ENCODE measurements at places on chromosomes 11 and 22.

DNA sequence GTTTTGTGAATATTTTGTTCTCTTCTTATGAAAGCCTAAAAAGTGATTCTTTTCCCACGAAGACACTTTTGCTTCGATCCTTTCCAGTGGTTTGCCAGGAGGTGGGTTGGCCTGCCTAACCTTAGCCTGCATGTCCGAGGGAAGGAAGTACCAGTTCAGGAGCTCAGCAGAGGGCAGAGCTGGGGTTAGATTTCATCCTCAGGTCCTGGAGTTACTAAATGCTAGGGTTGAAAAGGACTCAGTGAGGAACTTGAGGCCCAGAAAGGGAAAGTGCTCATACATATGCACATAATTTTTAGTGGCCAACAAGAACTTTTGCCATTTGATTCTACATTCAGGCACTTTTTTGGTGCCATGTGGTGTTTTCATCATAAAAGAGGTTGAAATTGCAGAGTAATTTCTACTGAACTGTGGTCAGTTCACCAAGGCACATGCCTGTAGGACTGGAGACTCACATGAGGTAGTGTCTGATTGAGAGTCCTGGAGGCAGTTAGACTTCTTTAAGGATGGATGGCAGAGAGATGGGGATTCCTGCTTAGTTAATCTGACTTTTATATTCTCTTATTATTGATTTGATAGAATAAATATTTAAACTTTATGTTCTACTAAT, 36.7 kb downstream of the NCAM1 start:
- no peak for DNase-seq

DNA sequence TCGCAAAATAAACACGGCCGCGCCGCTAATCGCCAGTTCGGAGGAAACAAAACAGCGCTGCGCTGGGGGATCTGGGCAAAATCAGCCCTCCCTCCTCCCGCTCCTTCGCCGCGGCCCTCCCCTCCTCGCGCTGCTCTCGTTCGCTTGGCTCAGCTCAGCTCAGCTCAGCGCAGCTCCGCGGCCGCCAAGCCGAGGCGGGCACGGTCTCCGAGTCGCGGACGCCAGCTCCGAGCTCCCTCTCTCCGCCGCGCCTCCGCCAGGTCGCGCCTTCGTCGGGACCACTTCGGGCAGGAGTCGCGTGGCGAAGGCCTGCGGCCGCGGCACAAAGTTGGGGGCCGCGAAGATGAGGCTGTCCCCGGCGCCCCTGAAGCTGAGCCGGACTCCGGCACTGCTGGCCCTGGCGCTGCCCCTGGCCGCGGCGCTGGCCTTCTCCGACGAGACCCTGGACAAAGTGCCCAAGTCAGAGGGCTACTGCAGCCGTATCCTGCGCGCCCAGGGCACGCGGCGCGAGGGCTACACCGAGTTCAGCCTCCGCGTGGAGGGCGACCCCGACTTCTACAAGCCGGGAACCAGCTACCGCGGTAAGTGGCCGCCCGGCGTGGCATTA, at the start of gene SPON1:
TSS of gene SPON1 (plus strand) at position 162 of the 607 bp plus-strand sequence. CDS start at position 344, 182 bp downstream.
- DNase-seq = no peak

- no peak for DNase-seq
These were observed 59.6 kb downstream of the AASDHPPT start for GRCh38 chr11:106137061-106137460.

DNA sequence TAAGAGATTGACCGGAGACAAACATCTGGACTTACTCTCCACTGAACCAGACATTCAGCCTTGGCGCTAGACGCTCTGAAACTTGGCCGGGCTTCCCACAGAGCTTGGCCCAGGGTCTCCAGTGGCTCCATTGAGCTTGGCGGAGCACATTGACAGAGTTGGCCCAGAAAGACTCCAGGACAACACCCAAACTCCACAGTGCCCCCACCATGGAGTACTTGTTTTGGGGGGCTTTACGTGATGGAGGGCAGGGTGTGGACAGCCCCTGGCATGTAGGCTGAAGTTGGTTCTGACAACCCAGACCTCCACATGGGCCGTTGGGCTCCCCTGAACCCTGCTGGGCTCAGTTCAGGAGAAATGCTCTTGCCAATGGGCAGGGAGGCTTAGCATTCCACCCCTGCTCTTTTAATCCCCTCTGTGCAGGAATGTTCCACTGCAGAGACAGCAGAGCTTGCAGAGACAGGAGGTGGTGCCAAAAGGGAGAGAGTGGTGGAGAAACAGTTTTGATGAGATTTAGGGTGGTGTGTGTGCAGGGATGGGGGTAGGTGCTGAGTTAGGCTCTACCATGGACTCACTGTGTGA, 102.4 kb upstream of the TIMP3 start:
- DNase-seq = no peak

- peak; percentile 68 for DNase-seq
These were observed 37.0 kb upstream of the DNAJB7 start for GRCh38 chr22:40898850-40899357.

DNA sequence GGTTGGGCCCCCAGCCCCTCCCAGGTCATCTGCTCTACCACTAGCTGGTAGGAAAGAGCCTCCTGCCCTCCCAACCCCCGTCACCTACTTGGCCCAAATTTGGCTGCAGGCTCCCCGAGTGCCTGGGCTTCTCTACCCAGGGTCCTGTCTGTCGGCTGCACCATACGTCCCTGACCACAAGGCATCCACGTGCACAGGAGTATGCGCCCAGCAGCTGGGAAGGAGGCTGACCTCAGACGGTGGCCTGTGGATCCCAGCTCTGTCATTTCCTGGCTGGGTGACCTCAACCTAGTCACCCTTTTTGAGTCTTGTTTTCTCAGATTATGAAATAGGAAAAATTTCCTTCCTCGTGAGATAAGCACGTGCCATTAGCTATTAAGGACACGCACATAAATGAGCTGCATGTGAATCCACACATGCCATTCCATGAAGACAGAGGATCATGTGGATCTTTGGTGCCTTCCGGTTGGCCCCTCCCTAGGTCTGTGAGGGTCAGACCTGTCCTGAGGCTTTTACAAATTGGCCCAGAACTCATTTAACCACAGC, 13.7 kb downstream of the CYB561A3 start:
- no peak for DNase-seq

DNA sequence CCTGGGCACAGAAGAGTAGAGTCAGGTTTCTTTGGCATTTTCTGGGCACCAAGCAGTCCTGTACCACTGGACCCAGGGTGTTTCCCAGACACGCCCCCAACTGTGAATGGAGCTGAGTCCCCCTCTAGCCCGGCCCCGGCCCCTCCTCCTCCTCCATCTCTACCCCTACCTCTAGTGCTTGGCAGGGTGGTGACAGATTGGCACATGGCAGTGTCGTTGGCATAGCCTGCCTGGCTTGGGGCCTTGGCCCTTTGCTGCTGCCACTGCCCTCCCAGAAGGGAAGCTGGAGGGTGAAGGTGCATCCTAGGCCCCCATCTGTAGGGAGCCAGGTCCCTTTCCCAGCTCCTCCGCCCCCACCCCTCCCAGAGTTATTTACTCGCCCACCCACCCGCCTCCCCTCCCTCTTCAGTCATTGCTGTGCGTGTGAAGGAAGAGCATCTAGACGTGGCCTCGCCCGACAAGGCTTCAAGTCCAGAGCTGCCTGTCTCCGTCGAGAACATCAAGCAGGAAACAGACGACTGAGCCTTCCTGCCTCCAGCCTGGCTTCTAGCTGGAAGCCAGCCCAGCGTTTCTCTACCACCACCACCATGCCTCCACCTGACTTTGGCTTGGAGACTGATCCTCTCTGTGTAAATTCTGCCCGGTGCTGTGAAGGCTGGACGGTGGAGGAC, 10.9 kb downstream of the CHADL start:
- DNase-seq = no peak

- DNase-seq = no peak
These were observed 614.6 kb downstream of the TBC1D22A start for GRCh38 chr22:47376901-47377505.

DNA sequence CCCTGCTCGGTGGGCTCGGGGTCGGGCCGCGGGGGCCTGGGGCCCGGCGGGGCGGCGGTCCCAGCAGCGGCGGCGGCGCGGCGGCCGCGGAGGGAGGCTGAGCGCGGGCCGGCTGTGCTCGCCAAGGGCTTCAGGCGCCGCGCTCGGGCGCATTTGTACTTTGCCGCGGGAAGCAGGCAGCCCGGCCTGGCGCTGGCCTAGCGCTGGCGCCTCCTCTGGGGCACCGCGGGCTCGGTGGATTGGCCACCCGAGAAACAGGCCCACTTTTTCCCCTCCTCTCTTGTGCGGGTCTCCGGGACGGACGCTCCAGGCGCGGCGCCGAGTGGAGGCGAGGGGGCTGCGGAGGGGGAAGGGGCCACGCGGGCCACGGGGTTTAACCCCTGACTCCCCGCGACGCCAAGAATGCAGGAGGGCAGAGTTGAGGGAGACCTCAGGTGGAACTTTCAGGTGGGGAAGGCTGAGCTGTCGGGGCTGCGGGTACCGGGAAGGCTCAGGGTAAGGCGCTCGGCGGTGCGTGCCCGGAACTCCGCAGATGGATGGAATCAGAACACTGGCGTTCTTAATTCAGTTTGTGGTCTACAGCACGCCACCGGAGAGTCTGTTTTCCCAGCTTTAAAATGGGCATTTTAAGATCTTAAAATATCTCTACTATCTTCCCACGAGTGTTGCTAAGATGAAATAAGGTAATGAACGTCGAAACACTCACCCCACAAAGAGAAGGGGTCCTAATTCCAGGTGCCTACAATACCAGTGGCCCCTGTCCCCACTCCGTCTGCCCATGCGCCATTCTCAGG, at the start of gene CHRDL2:
TSS of gene CHRDL2 (minus strand) at position 126 of the 794 bp plus-strand sequence. CDS start 538 bp downstream, outside the sequence.
- no peak for DNase-seq

DNA sequence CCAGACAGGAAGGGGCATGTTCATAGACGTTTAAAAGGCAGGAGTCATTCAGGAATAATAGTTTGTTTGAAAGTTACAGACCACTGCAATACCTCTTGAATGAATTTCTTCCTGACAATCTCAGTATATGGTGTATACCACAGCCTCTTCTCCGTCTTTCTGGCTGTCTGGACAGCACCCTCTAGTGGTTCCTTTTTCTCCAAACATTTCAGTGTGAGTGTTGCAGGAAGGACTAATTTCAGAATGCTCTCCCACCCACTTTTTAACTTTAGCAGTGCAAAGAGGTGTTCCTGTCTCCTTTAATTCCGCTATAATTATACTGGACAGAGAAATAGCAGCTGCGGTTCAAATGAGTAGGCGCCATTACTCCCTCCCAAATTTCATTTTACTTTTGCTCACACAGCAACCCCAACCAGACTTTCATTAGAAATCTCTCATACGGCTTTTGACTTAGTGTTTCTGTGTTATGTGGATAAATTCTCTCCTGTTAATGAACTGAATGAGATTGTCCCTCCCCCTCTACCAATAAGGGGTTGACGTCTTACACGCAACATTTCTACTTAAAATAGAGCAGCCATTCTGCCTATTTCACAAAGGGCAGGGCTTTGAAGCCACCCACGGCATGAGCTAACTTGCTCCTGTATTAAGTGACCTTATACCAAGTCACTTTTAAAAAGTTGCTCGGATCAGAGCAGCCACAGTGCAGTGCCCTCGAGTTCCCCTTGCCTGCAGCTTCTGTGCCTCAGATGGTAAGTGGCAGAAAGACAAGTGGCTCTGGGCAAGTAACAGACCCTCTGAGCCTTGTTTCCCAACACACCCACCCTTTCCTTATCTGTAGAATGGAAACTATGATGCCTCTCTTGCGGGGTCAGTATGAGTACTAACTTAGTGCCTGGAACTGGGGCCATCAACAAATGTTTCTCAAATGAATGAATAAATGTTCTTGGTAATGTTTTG, 368.6 kb downstream of the OPCML start:
- peak; percentile 62 for DNase-seq

DNA sequence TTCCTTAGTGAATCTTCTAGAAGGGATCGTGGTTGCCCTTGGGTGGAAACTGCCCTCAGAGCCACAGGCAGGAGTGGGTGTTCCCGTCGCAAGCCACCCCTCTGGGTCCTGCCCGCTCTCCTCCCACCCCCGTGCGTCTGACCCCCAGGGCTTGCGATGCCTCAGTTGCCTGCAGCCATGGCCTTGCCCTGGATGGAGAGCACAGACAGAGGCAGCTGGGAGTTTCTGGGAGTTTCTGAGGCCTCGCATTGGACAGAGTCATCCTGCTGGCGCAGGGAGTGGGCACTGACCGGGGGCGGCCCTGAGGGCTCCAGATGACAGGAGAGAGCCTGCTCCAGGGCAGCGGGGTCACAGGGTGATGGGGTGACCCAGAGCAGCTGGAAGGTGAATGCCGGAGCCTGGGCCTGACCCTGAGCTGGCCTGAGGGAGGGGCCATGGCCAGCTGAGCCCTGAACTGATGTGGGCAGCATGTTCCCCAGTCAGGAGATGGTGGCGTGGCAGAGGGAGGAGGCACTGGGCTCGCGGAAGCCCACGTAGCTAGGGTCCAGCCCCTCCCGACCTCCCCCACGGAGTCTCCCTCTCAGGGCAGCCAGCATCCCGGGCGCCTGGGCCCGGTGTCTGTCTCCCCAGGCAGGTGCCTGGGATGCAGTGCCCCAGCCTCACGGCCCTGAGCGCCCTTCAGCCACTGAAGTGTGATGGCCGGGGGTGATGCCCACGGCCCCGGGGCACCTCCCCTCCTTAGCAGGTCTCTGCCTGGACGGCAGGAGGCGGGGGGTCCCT, 1236.2 kb downstream of the BRD1 start:
- no peak for DNase-seq

- peak; percentile 32 for DNase-seq
These were observed 502 bp downstream of the SMIM38 start for GRCh38 chr11:69156235-69156639.

DNA sequence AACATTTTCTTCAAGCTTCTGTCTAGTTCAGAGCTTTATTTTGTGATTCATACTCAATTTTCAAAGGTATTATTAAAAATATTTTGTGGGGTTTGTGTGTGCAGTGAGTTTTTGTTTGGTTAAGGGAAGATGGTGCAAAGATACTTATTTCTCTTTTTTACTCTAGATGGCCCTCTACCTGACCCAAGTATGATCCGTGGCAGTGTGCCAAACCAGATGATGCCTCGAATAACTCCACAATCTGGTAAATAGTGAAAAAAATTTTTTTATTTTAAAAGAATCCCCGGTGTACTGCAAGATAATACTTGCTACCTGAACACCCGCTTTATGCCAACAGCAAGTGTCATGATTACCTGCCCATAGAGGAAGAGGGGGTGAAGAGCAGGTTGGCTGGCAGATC, 54.2 kb downstream of the EP300 start:
- peak; percentile 5 for DNase-seq

DNA sequence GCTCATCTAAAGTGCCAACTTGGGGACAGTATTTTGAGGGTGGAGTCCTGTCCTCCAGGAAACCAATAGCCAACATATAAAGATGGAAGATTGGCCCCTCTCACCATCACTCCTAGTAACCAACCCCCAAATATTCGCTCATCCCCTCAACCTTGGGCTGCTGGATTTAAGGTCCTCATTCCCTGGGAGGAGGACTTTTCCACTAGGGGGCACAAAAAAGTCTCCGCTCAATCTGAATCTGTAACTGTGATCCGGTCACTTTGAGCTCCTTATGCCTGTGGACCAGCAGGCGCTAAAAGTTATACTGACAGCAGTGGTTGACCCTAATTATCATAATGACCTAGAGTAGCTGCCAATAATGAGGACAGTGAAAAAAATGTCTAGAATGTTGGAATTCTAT, 20.5 kb upstream of the CLPB start:
- no peak for DNase-seq

- DNase-seq = peak; percentile 31
These were observed 128.6 kb upstream of the DDI1 start for GRCh38 chr11:103907548-103908455.

- DNase-seq = no peak
These were observed 101.1 kb upstream of the VPREB1 start for GRCh38 chr22:22143448-22143847.

GRCh38 chr11:93929407-93929806, 79.0 kb upstream of the VSTM5 start:
- no peak for DNase-seq
